Cerebellum (tissue), 4 donors: ENCODE measurements at places on chromosomes 3 and 15.

- no peak for DNase-seq
These were observed 137.9 kb downstream of the MEGF11 start for GRCh38 chr15:66115568-66116206.

DNA sequence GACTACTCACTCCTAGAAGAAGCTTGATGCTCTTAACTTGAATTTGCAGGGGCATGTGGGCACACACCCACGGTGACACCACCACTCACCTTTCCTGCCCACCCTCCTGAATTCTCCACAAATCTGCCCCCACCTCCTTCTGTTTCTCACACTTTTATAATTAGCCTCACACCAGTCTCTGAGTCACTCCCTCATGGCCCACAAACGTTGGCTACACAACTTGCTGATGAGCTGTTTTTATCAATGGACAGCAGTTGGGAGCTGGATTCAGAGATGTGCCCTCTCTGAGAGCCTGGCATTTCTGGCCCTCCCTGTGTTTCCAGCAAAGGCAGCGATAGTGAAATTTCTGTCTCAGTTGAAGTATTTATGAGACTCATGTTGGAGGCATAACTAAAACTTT lies 1.3 kb downstream of the COLQ start:
- DNase-seq: no peak

GRCh38 chr3:29282427-29283230 lies 1.8 kb downstream of the RBMS3 start:
- DNase-seq: no peak

GRCh38 chr3:130700541-130700940 lies 46.1 kb downstream of the PIK3R4 start:
- DNase-seq: no peak

DNA sequence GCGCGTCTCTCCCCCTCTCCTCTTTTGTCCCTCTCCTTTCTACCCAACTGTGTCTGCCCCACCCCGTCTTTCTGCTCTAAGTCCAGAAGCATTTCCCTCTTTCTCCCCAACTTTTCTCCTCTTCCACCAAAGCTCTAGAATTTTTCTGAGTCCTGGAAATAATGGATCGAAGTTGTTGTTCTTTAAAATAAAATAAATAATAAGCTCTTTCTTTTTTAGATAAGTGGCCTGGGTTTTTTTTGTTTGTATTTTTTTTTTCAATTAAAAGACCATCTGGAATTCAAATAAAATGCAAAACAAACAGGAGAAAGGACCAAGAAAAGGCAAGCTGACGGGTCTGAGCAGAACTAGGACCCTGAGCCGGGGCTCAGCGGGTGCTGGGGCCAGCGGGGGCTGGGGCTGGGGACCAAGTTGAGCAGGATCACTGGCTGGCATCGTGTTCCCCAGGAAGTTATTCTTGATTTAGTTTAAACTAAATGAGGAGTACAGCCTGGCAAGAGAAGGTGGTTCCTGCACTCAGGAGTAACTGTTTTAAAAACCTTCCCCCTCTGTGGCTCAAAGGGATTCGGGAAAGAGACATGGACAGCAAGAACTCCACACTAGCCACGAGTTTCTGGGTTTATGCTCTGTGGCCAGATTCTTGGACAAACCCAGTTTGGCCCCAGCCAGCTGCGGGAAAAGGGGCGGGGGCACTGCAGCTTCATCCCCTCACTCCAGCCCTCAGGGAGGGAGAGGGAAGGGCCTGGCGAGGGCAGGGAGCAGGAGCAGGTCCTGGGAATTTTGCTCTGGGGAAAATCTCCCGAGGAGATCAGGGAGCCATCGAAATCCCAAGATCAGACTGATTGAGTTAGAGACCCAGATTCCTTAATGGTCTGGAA lies 8.4 kb downstream of the GATA2 start:
- DNase-seq: no peak

GRCh38 chr3:11716573-11717290 lies 73.0 kb upstream of the VGLL4 start:
- no peak for DNase-seq

DNA sequence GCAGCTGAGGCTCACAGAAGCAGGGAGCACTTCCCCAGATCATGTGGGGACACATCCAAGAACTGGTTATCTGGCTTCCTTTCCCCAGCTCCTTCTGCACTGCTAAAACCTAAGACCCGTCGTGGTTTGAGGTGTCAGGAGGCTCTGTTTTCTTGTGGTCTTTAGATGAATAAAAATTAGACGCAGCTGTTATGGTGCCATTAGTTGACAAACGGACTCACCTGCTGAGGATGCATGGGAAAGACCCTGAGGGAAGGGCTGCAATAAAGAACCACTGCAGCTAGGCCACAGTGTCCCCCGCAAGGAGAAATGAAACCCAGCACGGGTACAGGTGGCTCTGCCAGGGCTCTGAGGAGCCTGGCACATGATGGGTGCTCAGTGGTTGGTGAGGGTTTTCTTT lies 99.4 kb downstream of the IQSEC1 start:
- DNase-seq: no peak

GRCh38 chr15:72858205-72858604 lies 74.6 kb upstream of the ADPGK start:
- DNase-seq: no peak

GRCh38 chr3:1728510-1728909 lies 370.2 kb upstream of the CNTN4 start:
- DNase-seq: peak; percentile 7

DNA sequence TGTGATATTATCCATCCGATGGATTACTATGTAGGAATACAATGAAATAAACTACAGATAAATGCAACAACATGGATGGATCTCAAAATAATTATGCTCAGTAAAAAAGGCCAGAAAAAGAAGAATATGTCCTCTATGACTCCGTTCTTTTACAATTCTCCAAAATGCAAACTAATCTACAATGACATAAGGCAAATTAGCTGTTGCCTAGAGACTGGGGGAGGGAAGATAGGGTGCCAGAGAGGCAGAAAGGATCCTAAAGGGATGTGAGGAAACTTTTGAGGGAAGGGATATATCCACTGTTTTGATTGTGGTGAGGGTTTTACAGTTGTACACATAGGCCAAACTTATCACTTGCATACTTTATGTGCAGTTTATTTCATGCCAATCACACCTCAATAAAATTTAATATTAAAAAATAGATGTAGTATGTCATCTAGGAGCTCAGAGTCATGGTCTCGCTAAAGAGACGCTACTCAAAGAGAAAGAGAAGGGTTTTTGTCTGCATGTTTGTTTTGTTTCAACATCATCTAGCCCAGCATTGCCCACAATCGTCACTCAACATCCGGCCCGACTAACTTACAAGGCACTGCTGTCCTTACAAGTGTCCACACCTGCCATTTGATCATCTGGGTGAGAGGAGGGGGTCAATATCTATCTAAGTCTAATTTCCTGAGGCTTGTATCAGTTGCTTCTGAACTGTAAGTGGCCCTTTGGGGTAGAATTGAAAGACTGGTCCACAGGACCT lies 29.5 kb downstream of the HES1 start:
- DNase-seq: no peak

DNA sequence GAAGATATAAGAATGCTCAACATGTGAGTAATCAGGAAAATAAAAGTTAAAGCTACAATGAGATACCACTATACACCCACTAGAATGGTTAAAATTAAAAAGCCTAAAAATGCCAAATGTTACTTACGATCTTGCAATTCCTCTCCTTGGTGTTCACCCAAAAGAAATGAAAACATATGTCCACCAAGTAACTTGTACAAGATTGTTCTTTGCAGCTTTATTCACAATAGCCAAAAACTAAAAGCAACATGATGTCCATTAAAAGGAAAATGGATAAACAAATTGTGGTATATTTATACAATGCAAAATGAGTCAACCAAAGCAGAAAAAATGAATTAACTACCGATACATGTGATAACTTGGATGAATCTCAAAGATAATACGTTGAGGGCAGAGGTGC lies 301.6 kb upstream of the THBS1 start:
- no peak for DNase-seq

- no peak for DNase-seq
These were observed 164.5 kb downstream of the TNIK start for GRCh38 chr3:171295484-171296373.

DNA sequence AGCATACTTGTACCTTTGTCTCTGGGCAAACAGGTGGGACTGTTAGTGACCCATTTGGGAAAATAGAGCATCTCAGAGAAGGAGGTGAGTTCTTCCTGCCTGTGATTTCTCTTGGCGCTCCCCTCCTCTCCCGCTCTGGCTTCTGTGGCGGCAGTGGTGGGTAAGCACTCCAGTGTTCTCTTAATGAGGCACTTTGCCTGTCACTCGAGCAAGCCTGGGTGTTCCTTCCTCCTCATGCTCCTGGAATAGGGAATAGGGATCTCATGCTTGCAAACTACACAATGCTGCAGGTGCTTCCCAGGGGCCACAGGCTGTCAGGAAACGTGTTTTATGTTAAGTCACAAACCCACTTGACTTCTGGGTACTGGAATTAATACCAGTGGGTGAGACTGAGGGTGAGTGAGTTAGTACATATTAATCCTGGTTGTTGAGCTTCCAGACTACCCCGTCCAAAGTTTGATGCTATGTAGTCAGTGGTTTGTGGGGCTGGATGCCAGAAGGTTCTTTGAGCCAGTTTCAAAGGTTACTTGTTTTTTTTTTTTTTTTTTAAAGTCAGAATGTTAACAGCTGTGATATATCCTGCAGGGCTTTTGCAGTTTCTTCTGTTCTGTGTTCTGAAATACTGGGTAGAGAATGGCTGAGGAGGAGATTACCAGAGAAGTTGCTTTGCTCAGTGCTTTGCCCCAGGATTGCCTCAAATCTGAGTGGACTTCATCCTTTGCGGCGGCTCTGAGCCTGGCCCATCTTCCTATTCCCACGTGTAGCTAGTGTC lies 30.5 kb downstream of the EDEM1 start:
- no peak for DNase-seq

- no peak for DNase-seq
These were observed 10.1 kb upstream of the GOLGA8J start for GRCh38 chr15:30072630-30073029.
